ENCODE measurements at places on chromosomes 16 and 17.
A peak's percentile ranks its signal among the peaks of the same experiment; 100 is the strongest.

DNA sequence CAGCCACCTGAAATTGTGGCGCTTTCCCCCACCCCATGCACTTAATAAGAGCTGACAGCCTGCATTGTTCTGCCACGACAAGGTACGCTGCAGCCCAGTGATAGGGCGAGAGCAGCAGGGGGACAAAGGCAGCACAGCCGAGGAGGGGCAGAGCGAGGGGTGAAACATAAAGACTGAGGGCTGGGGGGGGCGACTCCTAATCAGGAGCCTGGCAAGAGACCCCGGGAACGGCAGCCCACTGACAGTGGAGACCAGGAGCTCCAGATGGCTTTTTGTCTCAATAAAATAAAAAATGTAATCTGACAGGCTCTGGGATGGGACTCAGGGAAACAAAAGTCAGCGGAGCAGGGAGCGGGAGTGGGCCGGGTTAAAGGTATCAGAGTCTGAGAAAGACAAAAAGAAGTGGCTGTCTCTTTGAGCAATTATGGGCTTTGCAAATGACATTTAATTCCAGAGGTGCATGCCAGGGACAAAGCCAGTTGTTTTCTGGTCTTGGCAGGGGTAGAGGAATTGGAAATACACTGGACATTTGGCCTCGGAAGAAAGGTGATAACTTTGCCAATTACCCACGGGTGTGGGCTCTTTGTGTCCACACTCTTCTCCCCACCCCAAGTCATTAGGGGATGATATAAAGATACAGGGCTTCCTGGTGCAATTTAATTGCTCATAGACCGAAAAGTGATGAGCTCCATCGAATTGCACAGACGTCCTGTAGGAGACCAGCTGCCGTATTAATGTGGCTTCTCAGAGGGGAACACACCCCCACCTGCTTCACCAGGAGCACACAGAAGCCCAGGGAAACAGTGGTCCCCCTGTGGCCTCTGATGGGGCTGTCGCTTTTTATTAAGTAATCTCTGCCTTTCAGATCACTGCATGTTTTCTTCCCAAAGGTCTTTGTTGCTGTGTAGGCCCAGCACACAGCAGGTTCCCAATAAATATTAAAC, 17.6 kb upstream of the CCDC182 start:
- no peak for DNase-seq

GRCh38 chr17:82882715-82883418, 43.0 kb upstream of the ZNF750 start:
- peak; percentile 47 for DNase-seq

GRCh38 chr16:1999866-2000514, 9.6 kb downstream of the ZNF598 start:
- DNase-seq = no peak

DNA sequence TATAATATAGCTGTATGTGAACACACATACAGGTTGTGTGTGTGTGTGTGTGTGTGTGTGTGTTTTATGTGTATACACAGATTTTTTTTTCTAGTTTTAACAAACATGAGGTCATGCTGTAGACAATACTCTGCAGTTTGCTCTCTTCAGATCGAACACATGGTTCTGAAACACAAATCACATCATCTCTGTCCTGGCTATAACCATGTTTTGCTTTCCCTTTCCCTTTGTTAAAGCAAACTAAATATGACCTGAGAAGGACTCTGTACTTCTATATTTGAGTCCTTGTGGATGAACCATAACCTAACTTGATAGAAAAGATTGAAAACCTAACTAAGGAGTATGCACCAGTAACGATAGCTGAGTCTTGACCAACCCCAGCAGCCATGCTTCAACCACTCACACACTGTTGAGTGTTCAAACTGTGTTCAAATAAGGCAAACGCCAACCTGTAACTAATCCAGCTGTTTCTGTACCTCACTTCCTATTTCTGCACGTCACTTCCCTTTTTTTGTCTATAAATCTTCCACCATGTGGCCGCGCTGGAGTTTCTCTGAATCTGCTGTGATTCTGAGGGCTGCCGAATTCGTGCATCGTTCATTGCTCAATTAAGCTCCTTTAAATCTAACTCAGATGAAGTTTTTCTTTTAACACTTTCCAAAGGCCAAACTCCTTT, 303.8 kb downstream of the HS3ST3B1 start:
- no peak for DNase-seq

- no peak for DNase-seq
Measured at GRCh38 chr16:81136390-81137335, 40.5 kb upstream of the GCSH start.

DNA sequence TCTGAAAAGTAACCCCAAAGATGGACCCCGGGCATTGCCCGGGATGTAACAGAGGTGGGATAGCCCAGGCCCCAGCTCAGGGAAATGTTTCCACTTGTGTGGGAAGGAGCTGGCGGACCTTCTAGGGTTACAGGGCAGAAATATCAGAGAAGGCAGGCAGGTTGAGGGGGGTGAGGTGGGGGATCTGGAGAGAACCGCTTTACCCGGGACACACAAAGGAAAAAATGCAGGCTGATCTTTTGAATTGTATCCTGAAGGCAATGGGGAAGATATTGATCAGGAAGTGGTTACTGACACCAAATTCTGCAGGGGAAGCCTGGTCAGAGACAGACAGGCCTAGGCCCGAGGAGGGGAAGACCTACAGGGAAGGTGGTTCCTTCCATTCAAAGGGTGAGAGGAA, 3.5 kb downstream of the SLC47A1 start:
- no peak for DNase-seq

DNA sequence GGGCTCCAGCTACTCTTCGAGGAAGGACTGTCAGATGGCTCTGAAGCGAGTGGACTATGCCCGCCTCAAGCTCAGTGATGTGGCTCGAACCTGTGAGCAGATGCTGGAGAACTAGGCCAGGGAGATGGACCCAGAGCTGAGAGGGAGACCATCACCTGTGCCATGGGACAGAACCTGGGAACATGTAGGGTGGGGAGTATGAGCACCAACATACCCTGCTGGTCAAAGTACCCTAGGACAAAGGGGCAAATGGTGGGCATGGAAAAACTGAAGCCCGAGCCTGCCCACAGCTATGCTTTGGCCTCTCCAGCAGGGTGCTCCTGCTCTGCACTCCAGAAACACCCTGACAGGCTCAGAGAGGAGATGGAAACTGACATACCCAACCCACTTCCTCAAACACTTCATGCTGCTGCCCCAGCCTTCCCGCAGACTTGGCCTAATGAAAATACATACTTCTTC, 1.9 kb downstream of the MED11 start:
- DNase-seq = no peak

DNA sequence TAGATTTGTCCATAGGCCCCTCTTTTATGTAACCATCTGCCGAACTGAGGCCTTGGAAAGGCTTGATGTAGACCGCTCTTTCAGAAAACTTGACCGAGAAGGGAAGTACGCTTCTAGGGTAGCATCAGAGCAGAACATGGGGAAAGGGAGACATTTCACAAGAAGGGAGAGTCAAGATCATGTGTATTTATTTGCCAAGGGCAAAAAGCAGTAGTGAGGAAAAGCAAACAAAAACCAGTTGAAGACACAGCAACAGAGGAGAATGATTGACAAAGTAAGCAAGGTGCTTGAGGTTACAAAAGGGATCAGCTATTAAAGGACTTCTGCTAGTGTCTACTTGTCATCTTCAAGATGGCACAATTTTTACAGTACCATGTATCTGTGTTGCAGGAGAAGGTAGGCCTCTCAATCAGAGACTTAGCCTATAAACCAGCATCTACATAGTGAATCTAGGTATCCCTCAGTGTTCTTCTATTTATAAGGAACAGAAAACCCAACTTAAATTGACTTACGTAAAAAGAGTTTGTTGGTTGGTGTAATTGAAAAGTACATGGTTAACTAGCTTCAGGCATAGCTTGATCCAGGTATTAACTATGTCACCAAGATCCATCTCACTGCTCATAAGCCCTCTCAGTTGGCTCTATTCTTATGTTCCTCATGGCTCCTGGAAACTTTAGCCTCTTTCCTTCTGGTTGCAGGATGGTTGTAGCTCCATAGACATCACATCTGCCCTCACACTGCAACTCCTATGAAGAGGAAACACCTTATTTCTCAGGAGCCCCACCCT, 288.4 kb downstream of the IRX3 start:
- no peak for DNase-seq

- DNase-seq = no peak
Measured at GRCh38 chr17:45380991-45381390, 51.7 kb downstream of the ARHGAP27 start.

DNA sequence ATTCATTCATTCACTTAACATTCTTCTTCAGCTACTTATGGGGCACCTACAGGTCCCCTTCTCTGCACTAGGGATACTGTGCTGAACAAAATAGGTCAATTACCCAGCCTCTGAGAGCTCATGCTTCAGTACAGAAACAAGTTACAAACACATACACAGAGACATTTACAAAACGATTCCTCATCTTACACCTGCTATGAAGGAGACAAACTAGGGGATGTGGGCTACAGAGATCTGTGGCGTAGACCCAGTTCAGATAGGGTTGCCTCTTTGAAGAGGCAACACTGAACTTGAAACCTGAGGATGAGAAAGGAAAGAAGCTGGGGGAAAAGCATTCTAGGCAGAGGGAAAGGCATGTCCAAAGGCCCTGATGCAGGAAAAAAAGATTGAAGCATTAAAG, 5.2 kb downstream of the IL21R start:
- no peak for DNase-seq

GRCh38 chr17:5562661-5563360, 21.5 kb downstream of the NLRP1 start:
- no peak for DNase-seq

GRCh38 chr16:57444711-57445110, 2.5 kb downstream of the CIAPIN1 start:
- no peak for DNase-seq

- no peak for DNase-seq
Measured at GRCh38 chr16:29012913-29013553, 28.2 kb downstream of the LAT start.

DNA sequence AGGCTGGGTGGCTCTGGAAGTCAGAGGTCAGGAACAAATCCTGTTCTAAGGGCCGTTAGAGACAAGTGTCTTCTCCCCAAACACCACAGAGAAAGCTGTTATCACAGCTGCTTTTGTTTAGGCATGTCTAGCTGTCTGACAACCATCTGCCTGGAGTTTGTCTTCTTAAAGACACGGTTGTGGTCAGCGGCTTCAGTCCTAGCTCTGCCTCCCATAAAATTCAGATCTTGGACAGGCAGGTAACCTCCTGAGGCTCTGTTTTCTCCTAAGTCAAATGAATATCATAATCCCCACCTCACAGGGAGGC, 2.3 kb upstream of the ITGA3 start:
- no peak for DNase-seq

DNA sequence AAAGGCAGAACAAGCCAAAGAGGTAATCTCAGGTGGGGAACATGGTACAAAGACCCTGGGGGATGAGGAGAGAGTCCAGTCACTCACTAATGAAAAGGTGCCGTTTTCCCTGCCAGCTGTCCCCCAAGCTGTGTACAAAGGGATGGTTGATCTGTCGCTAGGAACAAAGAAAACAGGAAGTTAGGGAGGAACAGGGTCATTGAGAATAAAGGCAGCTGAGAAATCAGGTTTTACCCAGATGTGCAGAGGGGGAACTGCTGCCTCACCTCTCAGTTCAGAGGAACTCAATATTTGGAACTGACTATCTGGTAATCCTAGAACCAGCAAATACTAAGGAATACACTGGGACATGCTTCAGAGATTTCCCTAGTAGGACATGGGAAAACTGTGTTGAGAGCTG, 1.5 kb downstream of the RSKR start:
- DNase-seq = no peak

GRCh38 chr17:63714550-63715277, 14.8 kb upstream of the LIMD2 start:
- no peak for DNase-seq

GRCh38 chr17:67647482-67647881, 70.3 kb upstream of the NOL11 start:
- no peak for DNase-seq

DNA sequence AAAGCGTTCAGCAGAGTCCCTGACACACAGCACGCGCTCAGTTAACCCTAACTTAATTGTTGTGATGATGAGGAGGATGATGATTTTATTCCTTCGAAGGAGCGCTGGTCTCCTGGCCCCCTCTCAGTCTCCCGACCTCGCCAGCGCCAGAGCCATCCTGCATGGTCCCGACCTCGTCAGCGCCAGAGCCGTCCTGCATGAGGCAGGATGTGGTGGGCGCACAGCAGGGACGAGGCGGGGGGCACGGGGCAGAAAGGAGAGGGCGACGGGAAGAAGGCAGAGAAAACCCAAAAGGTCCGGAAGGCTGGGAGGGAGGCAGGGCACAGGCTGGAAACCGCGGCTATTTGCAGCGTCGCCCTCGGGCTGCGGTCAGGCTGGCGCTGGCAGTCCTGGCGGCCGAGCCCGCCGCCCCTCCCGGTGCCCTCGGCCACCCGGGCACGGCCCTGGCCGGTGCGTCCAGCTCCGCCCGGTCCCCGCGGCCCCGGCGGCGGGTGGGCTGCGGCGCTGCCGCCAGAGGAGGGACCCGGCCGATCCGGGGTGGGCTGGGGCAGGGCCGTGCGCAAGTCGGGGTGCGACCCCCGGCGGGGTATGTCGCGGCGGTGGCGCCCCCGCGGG, 3.0 kb upstream of the TAC4 start:
- no peak for DNase-seq

- no peak for DNase-seq
Measured at GRCh38 chr16:71895679-71896365, 491 bp downstream of the IST1 start.

- no peak for DNase-seq
Measured at GRCh38 chr17:57494443-57494842, 238.1 kb downstream of the MSI2 start.

- no peak for DNase-seq
Measured at GRCh38 chr17:66647391-66647983, 187.4 kb upstream of the CACNG5 start.

DNA sequence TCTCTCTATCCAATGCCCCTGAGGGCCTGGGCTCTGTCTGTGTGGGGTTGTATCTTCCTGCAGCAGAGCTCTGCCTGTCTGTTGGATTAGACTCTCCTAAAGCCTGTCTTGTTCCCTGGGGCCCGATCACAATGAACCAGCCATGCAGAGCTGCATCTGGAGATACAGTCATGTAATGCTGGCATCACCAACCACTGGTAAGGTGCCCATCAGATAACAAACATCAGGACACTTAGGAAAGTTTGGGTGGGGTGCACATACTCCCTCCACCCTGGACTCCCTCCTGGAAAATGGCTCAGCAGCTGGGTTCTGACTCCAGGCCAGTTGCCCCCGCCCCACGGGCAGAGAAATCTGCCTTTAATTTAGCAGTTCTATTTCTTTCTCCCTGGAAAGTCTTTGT, 61.3 kb upstream of the BRD7 start:
- no peak for DNase-seq

- DNase-seq = no peak
Measured at GRCh38 chr17:51275381-51275780, 15.0 kb downstream of the UTP18 start.

DNA sequence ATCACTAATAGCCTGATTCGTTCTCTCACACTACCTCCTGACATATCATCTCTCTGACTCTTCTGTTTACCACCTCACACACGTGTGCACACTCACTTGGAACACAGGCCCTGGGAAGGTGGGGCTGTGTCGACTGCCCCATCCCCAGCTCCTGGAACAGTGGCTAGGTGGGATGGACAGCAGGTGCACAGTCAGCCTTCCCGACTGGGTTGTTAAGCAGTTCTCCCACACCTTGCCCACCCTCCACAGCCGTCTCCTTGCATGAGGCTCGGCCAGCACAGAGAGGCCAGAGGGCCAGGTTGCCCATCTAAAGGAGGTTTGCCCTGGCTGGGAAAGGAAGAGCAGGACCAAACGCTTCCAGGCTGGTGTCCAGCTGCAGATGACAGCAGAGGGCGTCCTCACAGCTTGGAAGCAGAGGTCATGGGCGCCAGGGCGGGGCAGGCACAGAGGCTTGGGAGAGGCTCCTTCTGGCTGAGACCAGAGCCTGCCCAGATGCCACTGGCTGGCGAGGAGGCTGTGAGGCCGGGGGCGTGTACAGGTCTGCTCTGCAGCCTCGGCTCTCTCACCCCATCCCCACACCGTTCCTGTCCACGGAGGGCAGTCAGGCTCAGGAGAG, 92.8 kb downstream of the AMFR start:
- DNase-seq = no peak
